ENCODE measurements at places on chromosomes 2 and 18.
A peak's percentile ranks its signal among the peaks of the same experiment; 100 is the strongest.

GRCh38 chr18:26471027-26471426 lies 77.3 kb downstream of the KCTD1 start:
- no peak for DNase-seq

GRCh38 chr2:100242891-100243619 lies 79.2 kb downstream of the LONRF2 start:
- peak; percentile 6 for DNase-seq

DNA sequence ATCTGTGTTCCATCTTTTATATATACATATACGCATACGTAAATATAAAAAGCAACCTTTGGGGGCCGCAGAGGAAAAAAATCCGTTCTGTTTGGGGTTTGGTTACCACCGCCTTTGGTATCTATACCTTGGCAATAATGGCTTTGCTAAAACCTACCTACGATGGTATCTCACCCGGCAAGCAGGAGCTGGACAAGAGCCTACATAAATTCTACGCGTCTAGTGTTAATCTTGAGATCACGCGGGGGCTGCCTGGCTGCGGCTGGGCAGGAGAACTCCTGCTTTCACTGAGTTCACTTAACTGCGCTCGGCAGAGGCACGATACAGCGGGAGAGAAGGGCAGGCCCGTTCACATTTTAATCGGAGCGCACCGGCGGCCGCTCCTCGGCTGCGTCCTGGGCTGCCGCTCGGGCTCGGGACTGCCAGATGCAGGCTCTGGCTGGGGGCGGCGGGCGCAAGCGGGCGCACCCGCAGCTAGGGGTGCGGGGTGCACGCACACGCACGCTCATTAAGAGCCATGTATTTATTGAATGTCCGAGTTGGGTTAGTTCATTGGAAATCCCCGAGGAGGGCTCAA lies 1.7 kb upstream of the POU3F3 start:
- peak; percentile 66 for DNase-seq

DNA sequence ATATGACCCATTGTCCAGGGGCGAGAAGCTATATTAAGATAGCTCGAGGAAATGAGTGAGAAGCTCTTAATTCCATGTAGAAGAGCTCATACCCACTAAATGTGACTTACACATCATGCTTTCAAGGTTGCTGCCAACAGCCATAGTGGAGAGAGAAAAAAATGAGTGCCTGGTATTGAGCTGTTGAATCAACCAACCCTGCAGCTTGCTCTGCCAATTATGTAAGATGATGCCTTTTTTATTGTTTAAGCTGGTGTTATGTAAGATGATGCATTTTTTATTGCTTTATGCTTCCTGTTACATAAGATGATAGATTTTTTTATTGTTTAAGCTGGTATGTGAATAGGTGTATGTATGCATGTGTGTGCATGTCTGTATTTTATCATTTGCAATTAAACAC lies 228.2 kb downstream of the CCDC178 start:
- DNase-seq: no peak

DNA sequence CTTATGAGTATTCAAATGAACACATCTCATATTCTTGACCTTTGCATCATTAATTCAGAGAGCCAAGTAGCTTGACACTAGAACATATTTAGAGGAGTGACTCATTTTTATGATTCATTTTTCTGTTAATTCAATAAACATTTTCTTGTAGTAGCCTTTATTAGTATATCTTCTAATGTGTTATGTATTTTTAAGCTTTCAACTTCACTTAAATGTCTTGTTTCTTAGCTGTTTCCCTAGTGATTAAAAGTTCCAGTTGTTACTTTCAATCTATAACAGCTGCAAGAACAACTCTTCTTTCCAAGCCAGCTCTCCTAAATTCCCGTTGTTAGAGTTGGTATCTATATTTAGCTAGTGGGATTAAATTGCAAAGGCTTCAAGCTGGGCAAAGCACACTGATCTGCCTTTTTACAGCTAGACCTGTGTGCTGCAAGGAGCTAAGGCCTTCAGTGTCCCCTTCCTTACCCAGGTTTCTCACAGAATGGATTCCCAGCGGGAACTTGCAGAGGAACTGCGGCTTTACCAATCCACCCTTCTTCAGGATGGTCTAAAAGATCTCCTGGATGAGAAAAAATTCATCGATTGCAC lies at the start of gene KLHL41:
Gene KLHL41, plus strand, starts transcription at position 405 of the 588 bp plus-strand sequence. Its CDS starts 77 bp downstream, at position 482.
- DNase-seq: no peak

DNA sequence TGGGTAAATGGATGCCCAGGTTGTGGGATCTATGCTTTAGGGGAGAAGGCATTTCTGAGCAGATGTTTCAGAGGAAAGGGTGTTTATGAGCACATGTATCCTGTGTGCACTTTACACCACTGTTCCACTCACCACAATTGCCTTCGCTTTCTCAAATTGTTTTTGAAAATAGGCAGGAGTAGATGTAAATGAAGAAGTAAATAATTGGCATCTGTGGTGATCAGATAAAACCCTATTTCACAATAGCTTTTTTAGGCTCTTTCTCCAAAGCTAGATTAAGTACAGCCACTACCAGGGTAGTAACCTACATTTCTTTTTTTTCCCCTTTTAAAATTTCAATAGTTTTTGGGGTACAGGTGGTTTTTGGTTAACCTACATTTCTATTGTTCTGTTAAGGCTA lies 40.6 kb downstream of the TMEM178A start:
- DNase-seq: no peak

- no peak for DNase-seq
Observed at GRCh38 chr2:197911667-197912066, 107.3 kb downstream of the PLCL1 start.

DNA sequence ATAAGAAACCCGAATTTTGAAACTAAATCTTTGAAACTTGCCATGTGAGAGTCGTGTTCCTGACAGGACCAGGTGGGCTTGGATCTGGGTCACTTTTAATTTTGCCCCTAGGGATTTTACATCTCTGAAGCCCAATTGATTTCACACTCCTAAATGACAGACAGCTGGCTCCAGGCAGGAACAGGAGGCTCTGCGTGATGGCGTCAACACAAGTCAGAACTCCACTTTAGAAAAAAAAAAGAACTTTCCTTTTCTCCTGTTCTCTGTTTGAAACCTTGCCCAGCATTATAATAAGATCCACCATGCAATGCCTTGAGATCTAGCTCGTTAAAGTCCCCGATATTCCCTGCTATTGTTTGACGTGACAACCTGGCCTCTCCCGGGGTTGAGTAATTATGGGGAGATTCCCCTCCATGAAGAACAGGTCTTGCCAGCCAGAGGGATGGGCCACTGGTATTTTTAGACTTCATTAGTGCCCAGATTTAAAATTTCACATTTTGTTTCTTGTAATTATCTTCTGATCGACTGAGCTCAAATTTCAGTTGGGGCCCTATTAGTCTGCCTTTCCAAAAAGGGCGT lies 260.3 kb downstream of the KLHL29 start:
- no peak for DNase-seq

DNA sequence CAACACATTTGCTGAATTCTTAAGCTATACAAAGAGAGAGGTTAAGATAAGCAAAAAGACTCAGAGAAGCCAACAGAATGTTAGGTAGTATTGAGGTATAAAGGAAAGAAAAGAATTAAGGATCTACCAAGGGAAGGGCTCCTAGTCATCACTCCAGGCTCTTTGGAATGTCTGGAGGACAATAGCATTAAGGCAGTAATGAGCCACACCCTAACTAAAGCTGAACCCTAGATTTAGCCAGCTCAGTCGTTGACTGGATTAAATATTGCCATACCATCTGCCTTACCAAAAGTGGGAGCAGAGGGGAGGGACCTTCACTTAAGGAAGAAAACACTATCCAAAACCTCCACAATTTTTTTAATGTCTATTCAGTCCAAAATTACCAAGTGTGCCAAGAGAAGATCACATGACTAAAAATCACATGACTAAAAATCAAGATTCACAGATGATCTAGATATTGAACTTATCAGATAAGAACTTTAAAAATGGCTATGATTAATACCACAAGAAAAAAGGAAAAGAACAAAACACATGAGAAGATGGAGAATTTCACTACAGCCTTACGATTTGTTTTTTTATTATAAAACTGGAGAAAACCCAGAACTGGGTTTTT lies 59.7 kb downstream of the EXOC6B start:
- DNase-seq: no peak

DNA sequence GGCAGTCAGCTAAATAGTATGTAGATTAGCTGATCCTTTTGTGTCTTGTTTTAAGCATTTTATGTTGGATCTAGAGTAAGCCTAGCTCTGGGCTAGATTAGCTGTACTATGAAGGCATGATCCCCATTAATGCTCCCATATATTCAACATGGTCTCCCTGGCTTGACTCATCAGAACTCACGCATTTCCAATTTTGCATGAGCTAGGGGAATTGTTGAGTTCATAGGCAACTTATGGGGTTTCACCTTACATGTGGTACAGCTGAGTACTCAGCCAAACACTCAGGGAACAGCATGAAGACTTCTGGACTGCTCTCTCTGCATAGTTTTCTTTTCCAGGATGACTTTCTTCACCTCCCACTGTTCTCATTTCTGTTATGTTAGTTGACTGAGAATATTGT lies 248.2 kb downstream of the TMX3 start:
- no peak for DNase-seq

- DNase-seq: no peak
Observed at GRCh38 chr2:204268458-204268857, 276.8 kb upstream of the PARD3B start.

- no peak for DNase-seq
Observed at GRCh38 chr18:45688833-45689232, 35.1 kb upstream of the SLC14A1 start.

GRCh38 chr18:22933966-22934423 lies 867 bp downstream of the RBBP8 start:
- DNase-seq: no peak

DNA sequence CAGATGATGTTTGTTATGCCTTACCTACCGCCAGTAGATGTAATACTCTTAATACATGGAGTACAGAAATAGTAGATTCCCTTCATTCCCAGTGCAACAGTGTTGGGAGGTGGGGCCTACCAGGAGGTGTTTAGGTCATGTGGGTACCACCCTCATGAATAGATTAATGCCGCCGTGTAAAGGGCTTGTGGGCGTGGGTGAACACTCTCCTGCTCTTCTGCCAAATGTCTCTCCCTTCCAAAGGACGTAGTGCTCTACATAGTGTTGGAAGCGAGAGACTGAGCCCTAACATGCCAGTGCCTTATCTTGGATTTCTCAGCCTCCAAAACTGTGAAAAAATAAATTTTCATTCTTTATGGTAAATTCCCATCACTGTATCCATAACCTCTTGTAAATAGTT lies 30.1 kb downstream of the PLEKHA3 start:
- no peak for DNase-seq

GRCh38 chr18:78647018-78647417 lies 332.6 kb upstream of the SALL3 start:
- no peak for DNase-seq

DNA sequence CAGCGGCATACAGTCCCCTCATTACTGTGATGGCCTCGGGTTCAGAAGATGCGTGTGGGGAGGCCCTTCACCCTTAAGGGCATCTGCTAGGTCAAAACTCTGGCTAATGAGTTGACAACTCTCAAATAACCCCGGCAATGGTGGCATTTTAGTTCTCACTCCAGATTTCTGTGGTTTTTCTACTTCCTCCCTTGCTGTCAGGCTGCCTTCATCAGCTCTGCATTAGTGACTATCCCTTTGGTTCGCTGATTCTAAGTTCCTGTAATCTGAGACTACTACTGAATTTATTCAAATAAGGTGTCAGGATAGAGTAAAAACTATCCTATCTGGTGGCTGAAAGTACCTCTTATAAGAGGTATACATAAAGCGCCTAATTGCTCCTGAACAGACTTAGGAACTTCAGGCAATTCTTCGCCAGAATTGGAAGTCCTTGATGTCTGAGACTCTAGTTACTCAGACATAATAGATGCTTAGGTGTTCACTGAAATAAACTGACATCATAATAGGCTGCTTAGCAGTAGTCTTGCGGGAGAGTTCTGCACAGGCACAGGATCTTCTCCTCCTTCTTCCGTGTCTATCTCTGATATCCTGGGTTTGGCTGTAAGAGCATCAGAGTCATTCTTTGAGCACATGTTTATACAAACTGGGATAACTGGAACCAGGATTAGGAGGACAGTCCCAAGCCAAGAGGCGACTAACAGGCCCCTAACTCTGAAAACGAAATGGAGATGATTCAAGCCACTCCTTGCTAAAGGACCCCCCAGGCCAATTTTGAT lies 194.5 kb downstream of the DNER start:
- DNase-seq: no peak

DNA sequence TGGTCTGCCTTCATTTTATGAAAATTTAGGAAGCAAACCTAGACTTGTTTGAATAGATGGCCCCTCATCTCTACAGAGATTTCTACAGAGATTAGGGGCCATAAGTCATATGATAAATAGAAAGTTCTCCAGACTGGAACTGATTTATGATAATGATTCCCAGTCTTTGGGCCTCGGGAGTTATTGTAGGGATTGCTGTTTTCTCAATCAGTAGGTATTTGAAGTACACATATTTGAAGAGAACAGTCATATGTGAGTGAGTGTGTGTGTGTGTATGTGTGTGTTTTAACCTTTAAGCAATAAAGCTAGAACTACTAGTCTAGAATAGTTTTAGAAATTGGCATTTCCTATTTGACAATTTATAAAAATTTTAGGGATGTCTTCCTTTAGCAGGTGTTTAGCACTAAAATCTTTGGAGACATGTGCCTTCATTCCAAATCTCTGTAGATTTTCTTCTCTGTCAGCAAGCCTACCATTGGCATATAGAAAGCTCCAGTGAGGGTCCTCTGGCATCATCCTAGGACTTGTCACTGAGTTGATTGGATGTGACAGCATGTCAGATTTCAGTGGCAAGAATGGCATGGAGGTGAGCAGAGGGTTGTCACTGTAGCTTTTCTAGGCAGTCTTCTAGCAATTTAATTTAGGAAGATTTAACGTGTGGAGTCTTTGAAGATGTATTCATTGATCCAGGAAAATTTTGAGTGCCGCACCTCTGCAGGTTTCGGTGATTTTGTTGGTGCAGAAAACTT lies 71.2 kb downstream of the MYO1B start:
- DNase-seq: no peak

DNA sequence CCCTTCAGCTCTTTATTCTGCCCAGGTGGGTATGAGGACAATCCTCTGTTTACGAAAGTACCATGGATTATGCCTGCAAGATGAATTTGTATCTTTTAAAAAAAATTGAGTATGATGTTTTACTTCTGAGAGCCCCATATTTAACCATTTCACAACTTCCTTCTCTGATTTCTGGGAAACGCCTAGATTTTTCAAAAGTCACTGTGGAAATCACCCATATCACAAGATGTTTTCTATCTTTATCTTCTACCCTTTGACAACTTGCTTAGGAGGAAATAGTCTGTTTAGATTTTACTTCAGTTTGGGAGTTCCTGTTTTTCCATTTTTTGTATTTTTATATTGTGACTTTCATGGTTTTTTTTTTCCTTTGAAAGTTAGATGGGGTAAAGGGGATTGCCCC lies 53.0 kb downstream of the ICOS start:
- DNase-seq: no peak

DNA sequence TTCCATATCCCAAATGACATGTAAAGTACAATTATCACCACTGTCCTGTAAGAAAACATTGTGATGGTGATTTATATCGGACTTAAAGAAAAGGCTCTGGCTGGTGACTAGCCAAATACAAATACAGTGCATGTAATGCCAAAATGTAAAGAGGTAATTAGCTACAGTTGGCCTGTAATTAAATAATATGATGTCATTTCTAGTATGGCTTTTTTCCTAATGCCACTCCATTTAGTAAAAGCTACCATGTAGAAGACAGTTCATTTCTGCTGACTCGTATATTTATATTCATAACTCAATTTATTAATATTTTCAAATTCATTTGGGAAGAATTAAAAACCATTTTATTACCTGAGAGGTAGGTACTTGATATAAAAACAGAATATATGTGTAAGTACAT lies 815.7 kb downstream of the ERBB4 start:
- DNase-seq: no peak
